ENCODE measurements at places on chromosomes 4 and X.

GRCh38 chr4:76581077-76581962 is 146.3 kb downstream of the SHROOM3 start:
- no peak for DNase-seq

DNA sequence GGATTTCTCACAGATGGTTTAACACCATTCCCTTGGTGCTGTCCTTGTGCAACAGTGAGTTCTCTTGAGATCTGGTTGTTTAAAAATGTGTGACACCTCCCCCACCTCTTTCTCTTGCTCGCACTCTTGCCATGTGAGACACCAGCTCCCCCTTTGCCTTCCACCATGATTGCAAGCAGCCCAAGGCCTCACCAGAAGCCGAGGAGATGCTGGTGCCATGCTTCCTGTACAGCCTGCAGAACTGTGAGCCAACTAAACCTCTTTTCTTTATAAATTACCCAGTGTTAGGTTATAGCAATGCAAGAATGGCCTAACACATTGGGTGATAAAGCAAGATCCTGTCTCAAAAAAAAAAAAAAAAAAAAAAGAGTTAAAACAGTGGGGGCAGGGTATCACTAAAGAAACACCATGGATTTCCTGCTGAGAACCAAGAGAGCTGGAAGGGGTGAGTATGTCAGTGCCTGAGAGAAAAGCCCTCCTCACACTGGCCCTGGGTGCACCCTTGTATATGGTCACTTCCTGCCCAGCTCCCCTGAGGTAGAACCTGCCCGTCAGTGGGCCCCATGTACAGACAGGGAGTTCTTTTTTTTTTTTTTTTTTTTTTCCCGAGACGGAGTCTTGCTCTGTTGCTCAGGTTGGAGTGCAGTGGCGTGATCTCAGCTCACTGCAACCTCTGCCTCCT is 46.4 kb downstream of the APOO start:
- no peak for DNase-seq

DNA sequence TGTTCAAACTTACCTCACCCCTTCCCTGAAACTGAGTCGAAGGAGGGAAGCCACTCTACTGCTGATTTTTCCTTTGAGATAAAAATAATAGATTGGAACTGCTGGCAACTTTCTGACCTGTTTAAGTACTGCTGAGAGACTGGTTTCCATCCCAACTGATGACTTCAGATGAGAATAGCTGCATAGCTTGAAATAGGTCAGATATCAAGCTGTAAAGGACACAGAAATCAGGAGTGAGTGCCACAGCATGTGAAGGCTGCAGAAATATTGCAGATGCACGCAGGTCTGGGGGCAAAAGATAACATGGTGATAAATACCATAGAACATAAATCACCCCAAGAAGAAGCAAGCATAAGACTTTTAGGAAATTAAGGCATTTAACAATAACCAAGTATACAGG is 923.2 kb downstream of the SH3BGRL start:
- no peak for DNase-seq

DNA sequence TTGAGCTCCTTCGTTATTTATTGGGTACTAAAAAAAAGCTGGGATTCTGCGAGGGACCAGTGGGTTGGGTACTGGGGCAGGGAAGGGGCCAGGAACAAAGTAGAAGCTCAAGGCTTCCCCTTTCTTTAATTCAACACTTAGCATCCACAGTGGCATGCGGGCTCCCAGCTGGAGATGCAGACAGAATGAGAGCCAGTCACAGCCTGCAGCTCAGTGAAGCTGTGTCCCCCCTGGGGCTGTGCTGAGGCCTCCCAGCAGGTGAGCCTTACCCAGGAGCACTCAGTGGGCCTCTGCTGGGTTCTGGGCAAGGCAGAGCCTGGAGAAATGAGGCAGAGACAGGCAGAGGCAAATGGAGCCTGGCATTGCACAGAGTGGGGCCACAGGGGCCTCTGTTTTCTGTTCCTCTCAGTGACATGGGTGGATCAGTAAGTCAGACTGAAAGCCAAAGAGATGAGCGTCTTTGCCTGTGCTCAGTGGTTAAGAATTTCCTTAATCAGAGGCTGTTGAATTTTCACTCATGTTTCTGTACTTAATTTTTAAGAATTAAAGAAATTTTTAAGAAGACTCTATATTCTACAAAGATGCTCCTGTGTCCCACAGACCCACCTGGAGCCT is 181.4 kb upstream of the RBPJ start:
- no peak for DNase-seq

DNA sequence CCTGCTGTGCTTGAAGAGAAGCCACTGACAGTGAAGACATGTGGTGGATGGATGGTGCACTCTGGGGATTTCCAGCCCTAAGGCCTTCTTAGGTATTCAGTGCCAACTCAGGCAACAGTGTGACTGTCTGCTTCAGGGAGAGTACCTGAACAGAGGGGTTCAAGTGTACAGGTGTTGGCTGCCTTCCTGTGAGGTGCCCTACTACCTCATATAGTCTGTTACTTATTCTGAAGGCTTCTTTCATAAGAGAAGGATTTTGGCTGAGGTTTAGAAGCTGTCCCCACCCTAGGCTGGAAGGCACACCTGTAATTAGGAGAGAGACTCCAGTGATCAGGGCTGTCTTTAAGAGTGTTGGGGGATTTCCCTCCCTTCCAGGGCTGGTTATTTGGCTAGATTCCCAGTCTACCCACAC is 1.8 kb downstream of the FTHL17 start:
- DNase-seq, result no peak

- no peak for DNase-seq
Measured at GRCh38 chr4:175561696-175562095, 250.4 kb downstream of the GPM6A start.

- DNase-seq, result no peak
Measured at GRCh38 chr4:186039697-186040096, 29.3 kb upstream of the TLR3 start.

DNA sequence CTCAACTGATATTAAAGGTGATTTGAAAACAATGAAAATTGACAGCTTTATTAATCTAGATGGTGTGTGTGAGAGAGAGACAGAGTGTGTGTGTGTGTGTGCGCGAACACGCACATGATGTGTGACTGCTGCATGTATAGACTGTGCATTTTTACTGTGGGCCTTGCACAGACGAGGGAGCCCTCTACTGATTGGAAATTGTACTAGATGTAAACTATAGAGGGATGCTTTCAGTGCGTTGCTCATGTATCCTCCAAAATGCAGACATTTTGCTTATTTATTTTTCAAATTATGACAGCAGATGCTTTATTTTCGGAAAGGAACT is 168.4 kb upstream of the GK2 start:
- DNase-seq, result no peak

GRCh38 chrX:11533199-11533651 is 132.5 kb downstream of the ARHGAP6 start:
- no peak for DNase-seq

GRCh38 chr4:6688879-6689505 is 4.7 kb upstream of the S100P start:
- no peak for DNase-seq

DNA sequence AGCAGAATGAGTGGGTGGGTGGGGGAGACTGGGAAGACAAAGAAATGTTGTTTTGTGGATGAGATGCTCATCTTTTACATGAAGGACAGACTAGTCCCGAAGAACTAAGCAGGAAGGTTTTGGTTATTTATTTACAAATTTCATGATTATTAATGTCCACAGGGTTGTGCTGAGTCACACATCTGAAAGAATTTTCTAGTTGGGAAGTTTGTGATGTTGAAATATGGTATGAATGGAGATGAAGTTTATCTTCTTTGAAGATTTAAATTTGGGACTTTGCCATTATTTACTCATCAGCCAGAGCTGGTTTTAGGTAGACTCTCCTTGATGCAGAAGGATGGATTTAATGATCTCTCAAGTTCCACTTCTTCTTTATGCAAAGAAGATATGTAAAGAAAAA is 75.5 kb downstream of the MOSPD2 start:
- DNase-seq, result no peak

DNA sequence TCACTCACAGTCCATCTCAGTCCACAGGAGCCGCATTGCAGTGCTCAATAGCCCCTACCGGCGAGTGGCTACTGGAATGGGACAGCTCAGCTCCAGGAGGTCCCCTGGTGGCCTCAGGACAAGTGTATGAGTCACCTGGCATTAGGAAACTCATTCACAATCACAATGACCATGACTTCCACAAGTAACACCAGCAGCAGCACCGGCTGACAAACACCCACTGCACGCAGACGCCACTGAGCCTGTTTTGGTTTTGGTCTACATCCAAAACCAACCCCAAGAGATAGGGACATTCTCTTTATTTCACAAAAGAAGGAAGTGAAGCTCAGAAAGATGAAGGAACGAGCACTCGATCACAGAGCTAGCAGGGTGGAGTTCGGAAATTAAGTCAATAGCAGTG is 8.1 kb downstream of the JAKMIP1 start:
- DNase-seq, result no peak

DNA sequence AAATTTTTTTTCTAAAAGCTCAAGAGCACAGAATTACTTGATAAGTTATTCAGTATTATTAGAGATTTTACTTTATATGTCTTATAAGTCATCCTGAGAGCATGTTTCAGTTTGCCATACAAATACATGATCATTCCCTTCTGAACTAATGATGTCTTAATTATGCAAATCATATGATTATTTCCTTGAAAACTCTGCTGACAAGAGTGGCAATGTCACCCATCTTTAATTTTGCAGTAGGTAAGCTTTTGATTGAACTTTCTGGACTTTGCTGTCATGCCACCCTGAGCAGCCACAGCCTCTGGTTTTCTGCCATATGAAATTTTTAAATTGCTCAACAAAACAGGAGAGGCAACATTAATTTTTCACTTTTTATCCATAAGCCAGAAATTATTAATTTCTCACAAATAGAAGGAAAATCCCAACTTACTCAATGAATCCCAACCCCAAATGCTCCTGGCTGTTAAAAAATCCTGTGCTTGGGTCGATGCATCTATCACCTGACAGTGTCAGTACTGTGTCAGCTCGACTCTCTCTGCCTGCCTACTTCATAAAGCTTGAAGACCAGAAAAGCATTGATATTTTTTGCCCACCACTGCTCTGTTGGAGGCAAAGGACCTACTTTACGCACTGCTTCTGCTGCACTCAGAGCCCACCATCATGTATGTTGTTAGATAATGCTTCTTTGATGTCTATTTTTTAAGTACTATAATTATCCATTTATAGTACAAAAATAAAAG is 11.6 kb upstream of the HADH start:
- DNase-seq, result no peak

DNA sequence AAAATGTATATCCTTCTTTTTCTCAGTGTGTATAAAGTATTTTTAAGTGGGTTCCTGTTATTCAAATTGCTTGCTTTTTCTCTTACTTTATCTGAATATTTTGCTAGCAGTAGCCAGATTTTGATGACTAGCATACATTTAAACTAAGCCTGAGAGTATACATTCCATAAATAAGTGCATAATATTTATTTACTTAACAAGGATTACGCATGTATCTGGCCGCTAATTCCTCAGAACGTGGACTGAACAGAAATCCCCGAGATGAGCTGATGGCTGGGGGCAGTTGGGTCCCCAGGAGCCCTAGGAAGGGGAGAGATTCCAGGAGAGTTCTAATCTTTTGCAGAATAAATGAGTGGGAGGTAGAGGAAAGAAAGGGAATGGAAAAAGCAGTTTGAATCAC is 91.0 kb downstream of the PHOX2B start:
- no peak for DNase-seq

DNA sequence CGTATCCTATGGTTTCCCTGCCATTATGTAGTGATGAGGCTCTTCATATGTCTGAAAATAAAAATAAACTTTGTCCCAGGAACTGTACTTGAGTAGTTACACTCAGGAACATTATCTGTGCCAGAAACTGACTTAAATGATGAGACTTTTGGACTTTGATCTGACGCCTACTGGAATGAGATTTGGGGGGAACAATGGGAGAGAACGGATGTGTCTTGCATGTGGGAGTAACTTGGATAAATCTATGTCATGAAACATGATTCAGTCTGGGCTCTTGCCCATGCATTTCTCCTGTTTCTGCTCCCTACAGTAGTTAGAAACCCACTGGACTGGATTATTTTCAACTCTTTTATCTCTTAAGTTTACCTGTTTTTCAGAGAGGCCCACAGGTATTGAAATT is 2351.4 kb downstream of the PCDH7 start:
- DNase-seq, result no peak

DNA sequence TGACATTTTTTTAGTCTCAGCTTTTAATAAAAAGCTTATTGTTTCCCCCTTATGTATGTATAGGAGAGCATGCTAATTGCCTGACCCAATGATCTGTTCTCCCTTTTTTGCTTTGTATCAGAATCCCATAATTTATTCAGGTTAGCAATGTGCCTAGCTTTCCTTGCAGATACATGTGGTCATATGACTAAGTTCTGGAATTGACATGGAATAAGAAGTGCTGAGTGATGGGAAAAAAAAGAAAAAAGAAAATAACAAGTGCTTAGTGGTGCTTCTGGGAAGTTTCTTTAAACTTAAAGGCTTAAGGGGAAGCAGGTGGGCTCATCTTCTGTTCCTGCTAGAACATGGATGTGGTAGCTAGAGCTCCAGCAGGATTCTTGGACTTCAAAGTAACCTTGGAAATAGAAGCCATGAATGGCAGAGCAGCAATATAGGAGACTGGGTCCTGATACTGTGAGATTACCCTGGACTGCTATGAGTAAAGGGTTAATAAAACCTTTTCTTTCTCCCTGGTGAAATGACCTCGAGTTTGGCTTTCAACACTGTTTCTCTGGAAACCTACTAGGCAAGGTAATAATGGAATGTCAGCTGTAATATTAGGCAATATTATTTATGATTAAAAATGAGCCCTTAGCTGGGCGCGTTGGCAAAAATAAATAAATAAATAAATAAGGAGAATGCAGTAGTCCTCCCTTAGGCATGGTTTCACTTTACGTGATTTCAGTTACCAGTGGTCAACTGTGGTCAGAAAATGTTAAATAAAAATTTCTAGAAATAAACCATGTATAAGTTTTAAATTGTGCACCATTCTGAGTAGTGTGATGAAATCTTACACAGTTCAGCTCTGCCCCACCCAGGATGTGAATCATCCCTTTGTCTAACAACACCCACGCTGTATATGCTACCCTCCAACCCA is 16.7 kb upstream of the RBM41 start:
- DNase-seq, result no peak

DNA sequence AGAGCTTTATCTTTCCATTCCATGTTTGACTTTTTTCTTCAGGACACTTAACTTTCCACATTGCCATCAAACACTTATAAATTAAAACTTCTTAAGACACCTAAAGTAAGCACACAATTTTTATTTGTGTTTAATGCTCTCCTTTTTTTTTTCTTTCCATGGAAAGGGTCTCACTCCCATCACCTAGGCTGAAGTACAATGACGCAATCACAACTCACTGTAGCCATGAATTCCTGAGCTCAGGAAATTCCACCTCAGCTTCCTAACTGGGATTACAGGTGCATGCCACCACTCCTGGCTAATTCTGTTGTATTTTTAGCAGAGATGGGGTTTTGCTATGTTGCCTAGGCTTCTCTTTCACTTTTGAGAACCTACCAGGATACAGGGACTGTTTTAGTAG is 7.3 kb downstream of the SMR3A start:
- DNase-seq, result no peak

- no peak for DNase-seq
Measured at GRCh38 chrX:16511796-16512776, 137.9 kb upstream of the S100G start.

DNA sequence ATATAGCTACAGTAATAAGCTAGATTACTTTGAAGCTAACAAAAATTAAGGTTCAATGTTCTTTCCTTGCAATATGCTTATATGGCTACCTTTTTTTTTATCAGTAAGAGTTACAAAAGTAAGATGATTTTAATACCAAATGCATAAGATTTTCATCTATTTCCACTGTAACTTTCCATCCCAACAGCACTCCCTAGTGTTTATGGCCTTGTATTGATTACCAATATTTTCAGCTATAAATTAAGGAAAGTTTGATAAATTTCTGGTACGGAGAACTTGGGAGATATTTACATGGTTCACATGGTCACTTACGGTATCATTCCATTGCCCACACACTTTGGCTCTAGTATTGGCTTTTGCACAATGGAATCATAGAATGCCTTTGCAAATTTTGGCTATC is 448.9 kb upstream of the PABPC4L start:
- no peak for DNase-seq

Measured in NCI-H187 (cell line).